ENCODE measurements at places on chromosomes 11 and 22.
A peak's percentile ranks its signal among the peaks of the same experiment; 100 is the strongest.

DNA sequence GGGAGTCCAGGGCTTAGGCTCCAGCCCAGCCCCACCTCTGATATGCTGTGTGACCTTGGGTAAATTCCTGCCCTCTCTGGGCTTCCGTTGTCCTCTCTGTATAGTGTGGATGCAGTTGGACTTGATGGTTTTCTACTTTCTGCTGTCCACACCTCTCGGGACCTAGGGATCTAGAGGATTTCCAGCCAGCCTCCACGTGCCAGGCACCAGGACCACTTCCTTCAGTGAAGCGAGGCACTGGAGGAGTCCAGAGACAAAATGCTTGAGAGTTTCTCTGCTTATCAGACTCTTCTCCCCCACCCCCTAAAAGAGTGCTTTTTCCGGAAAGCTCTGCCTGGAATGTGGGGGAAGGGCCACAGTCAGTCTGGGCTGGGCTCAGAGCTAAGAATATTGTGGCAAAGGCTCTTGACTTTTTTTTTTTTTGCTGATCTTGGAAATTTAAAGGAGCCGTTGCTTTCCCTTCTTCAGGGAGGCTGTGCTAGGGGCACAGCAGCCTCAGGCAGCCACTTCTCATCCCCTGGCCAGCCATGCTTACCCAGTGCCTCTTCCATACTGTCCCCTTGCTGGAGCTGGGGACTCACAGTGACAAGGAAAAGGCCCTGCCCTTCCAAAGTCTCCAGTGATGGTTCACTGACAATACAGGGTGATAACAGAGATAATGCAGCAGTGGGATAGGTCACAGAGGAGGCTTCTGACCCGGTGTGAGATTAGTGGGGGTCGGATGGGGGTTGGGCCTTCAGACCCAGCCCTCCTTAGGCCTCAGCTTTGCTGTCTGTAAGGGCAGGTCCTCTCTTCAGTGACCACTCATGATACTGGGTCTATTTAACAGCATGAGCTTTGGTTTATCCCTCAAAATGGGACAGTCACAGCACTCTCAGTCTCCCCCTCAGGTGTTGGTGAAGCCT lies 2.9 kb upstream of the SERPINH1 start:
- DNase-seq = no peak

DNA sequence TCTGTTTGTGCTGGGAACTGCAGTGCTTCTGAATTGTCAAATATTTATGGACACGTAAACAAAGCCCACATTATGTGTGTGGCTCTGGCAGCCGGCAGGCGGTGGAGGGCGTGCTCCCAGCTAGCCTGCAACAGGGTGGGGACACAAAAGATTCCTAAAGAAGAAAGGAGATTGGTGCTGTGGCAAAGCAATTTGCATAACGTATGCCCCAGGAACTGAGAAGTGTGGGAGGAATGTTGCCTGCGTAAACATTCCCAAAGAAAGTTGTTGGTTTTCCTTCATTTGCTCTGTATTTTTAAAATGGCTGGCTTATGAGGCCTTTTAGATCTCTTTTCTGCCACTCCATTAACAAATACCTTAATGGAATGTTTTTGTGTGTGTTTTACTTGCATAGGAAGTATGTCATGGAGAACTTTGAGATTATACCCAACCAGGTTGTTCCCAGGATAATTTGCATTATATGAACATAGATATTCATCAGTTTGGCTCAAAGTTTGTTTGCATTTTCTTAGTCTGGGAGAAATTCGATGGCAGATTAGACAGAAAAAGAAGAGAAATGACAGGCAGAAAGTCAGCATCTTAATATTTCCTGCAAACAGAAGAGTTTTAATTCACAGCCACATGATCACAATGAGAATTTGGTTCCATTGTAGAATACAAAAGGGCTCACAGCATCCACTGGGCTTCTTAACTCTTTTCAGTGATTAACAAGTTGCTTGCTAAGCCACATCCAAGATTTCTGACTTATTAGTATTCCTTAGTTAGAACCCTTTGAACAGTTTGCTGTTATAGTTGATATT lies 41.8 kb upstream of the DLAT start:
- DNase-seq = no peak

DNA sequence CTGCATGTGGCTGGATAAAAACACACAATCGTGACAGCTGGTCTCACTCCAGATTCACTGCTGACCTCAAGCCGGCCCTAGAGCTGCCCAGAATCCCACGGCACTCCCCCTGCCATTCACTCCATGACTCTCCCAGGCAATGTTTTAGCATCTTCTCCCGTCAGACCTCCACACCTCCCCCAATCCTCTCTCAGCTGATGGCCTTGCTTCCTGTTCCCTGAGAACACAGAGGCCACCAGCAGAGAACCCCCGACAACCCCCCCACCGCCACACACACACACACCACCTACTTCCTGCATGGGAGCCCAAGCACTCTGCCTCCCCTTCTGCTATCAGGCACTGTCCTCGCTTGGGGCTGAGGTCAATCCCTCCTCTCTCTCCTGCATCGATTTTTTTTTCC lies 9.3 kb downstream of the TNKS1BP1 start:
- DNase-seq = no peak

- no peak for DNase-seq
Observed at GRCh38 chr11:11757909-11758308, 83.9 kb upstream of the USP47 start.

- peak; percentile 60 for DNase-seq
Observed at GRCh38 chr11:116955548-116955947, 118.1 kb upstream of the APOA1 start.

DNA sequence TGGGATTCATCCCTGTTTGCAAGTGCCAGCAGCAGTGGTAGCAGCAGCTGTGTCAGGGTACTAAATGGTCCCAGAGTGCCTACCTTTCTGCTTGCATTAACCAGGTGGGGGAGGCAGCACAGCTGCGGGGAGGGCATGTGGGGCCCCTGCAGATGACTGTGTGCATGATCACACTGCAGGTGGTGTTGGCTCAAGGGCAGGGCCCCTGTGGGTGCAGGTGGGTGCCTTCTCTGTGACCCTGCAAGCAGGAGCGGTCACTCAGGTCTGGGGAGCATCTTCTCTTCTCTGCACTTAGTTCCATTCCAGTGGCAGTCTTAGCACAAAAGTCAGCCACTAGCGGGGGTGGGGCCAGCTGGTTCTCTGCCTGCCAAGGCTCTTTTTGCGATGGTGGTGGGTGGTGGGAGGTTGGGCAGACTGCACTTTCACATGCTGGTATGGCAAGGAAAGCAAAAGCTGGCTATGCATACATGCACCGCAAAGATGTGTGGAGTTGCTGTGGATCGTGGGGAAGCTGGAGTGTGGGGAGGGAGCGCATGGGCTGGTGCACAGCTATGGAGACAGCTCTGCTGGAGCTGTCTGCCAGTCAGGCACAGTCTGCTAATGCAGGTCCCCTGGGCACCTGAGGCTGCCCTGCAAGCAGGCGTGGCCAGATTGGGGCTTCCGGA lies 157.1 kb downstream of the DYNC2H1 start:
- no peak for DNase-seq

Measured in CD4-positive, alpha-beta T cell treated with Interleukin-17A for 1 hour (primary cell).